Karpas-422 (cell line): ENCODE measurements at places on chromosomes 2 and 18. TPM values are rescaled to one million over a fixed set of nuclear protein-coding genes. Genes with fewer than 3 reads are reported as not detected.
A peak's percentile ranks its signal among the peaks of the same experiment; 100 is the strongest.

GRCh38 chr2:175948191-175948590 lies 53.9 kb downstream of the LNPK start:
- no peak for DNase-seq

The FHOD3 gene
- 23.4 and 26.6 TPM in 2 replicates for total RNA-seq

The LOXHD1 gene
- not detected in 2 replicates for total RNA-seq

The MYO5B gene
- 0.97 TPM in 1 of 2 replicates, not detected in the other for total RNA-seq

- no peak for DNase-seq
Observed at GRCh38 chr18:54210463-54210862, 14.0 kb downstream of the MBD2 start.

The ANKRD30BL gene
- total RNA-seq: not detected in 2 replicates

The LRRC30 gene
- not detected in 2 replicates for total RNA-seq

- DNase-seq: no peak
Observed at GRCh38 chr18:26555804-26556553, 7.6 kb upstream of the KCTD1 start.

DNA sequence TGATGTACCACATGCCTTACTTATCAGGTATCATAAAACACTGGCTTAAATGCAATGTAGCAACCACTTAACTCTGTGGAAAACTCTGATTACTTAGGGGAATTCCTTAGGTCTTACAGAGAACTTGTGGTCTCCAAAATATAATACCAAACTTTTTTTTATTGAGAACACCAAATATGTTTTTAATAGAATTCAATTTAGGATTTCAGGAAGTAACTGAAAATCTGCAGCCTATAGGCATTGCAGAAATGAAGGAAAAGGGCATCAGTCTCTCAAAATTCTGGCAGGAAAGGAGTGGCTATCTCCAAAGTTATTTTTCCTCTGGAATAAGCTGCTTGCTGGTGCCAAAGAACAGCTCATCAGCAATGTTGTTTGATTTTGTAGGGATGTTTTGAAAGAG lies 105.3 kb upstream of the UGP2 start:
- DNase-seq: no peak

GRCh38 chr18:46950064-46950656 lies 32.8 kb downstream of the KATNAL2 start:
- peak; percentile 70 for DNase-seq

DNA sequence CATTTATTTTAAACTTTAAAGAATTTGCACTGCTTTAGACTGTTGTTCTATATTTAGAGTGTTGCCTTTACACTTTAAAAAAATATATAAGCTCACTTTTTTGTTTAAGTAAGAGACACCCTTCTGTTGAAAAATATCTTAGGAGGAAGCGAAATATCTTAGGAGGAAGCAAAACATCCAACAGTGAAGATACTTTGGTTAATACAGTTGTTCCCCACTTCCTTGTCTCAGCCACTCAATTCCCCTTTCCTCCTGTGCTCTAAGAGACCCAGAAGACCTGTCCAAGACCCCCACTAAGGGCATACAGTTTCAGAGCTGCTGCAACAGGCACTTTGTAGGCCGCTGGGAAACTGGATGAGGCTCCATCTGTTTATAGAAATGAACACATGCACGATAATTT lies 5.7 kb downstream of the SERPINB8 start:
- DNase-seq: no peak

- peak; percentile 88 for DNase-seq
Observed at GRCh38 chr2:241309684-241310117, 5.8 kb downstream of the HDLBP start.

The TMEM163 gene
- total RNA-seq: 4.7 and 7.3 TPM in 2 replicates

The REG1B gene
- total RNA-seq: not detected in 2 replicates

The RND3 gene
- not detected in 2 replicates for total RNA-seq

GRCh38 chr18:23986600-23987359 lies 27.8 kb upstream of the TTC39C start:
- DNase-seq: no peak
